Substantia nigra (tissue), 51 donors: ENCODE measurements at places on chromosomes 2 and 18.

GRCh38 chr2:134865067-134865787, 26.8 kb downstream of the ACMSD start:
- DNase-seq = no peak

DNA sequence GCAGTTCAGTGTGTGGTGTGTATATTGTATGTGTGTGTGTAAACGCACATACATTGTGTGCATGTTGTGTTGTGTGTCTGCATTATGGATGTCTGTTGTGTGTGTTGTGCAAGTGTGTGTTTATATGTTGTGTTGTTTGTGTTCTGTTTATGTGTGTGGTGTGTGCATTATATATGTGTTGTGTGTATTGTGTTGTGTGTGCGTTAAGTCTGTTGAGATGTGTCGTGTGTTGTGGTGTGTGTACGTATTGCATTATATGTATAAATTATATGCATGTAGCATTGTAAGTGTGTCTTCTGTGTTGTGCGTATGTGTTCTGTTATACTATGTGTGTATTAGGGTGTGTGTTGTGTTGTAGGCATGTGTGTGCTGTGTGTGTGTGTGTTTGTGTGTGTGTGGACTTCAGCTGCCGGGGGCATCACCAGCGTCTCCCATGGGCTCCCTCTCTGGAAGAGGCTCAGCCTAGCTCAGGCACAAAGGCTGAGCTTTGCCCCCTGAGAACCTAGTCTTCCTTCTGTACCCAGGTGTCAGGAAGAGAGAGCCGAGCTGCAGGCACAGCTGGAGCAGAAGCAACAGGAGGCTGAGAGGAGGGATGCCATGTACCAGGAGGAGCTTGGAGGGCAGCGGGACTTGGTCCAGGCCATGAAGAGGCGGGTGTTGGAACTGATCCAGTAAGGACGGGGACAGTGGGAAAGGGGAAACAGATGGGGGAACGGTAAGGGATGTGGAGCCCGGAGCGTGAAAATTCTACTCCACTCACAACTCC, 13.7 kb downstream of the RUFY4 start:
- DNase-seq = no peak

DNA sequence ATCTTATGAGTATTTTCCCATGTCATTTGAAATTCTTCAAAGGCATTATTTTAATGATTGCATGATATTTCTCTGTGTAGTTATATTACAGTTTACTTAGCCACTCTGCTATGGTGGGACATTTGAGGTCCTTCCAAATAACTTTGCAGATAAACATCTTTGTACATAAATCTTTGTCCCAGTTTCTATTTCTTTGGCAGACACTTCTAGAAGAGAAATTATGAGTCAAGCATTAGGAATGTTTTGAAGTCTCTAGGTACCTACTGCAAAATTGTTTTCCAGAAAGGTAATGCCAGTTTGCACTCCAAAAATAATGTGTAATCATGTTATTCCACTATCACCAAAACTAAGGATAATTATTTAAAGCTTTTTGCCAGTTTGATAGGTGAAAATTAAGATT, 149.7 kb downstream of the EN1 start:
- DNase-seq = no peak

GRCh38 chr2:61177727-61178549, 15.9 kb downstream of the C2orf74 start:
- peak; percentile 68 for DNase-seq

DNA sequence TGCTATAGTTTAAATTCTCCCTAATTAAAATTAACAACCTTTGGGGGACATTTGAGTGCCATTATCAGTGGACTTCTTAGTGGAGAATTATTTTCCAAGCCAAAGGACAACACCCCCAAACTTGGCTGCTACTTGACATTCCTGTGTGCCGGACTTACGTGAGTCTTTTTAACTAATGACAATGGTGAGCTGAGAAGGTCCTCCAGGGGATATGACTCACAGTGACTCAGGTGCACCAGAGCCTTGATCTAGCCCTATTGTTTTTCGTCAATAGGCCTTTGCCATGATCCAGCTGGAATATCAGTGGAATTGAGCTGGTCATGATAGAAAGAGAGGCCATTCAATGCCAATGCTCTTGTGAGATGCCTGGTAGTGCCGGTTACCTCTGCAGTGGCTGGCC, 118.1 kb upstream of the CXCR4 start:
- DNase-seq = no peak

DNA sequence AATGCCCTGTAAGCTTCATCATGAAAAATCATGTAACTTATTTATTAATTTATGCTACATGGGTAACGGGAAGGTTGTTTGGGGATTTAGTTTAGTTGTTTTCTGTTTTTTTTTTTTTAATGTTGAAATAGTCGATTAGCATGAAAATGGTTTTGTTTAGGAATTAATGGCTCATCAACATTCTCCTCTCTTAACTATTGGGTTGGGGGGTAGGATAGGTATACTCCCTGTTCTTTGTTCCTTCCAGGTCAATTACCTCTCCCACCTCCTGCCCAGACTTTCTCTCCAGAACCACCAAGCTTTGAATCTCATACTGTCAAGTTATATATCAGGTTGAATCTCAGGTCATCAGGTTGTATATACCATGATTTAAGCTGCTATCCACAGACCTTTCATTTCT, 568.7 kb upstream of the DSEL start:
- no peak for DNase-seq

GRCh38 chr2:3628800-3629199, 29.2 kb upstream of the ALLC start:
- DNase-seq = no peak

DNA sequence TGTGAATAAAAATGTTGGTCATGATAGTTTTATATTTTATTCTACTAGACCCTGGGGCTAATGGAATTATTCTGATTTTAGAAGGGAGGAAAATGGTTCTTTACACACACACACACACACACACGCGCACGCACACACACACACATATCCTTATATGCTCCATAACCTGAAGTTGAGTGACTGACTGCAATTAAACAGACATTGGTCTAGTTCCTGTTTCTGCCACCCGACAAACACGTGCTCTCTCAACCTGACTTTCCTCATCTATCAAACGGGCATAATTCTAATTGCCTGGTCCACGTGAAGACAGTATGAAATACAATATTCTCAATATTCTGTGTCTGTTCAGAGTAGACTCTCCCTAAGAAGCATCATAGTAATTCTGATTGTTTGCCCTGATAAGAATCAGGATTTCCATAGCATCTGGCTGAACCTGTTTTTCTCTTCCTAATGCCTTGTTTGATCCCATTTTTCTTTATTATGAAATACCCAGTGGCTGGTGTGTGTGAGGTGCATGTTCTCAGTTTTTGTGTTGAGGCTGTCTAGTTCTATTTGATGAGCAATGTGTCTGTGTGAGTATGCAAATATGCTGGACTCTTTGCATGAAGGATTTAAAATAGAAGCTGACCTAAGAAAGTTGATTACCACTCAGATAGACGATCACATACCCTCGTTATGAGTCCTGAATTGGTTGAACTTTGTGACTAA, 51.0 kb downstream of the SETBP1 start:
- DNase-seq = no peak

DNA sequence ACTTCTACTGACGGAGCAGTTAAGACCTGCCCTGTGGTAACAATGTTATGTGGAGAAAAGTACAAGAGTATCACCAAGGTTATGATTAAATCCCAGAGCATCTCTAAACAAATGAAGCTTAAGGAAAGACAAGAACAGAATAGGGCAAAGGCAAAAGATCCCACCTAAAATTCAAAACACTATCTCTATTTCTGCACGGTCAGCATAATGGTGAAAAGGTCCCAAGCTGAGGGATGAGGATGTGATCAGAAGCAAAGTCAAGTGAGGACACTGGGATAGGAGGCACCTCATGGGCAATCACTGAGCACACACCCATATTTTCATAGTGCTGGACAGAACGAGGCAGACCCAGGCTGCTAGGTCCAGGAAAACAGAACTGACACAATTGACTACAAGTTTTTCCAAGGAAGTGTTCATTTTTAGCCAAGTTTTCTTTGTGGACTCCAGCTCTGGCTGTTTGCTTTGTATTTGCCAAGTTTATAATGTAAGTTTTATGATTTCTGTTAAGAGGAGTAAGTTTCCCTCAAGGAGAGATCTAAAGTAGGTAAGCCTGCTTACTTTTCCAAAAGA, 77.8 kb downstream of the NCKAP5 start:
- DNase-seq = no peak

DNA sequence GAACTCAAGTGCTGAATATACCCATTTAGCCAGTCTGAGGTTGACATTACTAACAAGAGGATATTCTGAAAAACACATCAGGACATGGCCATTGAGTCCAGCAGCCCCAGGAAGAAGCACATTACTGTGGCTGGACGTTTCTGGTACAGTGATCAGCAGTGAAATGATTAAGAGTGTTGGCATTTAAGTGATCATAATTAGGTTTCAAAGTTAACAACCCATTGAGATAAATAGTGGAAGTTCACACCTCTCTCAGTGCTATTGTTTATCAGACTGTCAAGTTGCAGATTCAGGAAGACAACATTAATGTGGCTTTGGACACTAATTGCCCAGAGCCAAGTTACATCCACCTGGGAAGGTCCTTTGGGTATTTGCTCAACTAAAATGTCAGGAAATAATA, 139.5 kb upstream of the GAREM1 start:
- DNase-seq = no peak

GRCh38 chr18:21362831-21363230, 120.8 kb downstream of the GREB1L start:
- DNase-seq = no peak

- no peak for DNase-seq
Measured at GRCh38 chr2:115161081-115161770, 718.8 kb downstream of the DPP10 start.

- no peak for DNase-seq
Measured at GRCh38 chr2:73892631-73893329, at the start of gene ACTG2. Gene ACTG2, plus strand, starts transcription at chr2:73893008. Its CDS starts 8,304 bp downstream, at chr2:73901312.

GRCh38 chr2:111617299-111618225, 266.4 kb downstream of the ANAPC1 start:
- no peak for DNase-seq

GRCh38 chr18:75167759-75168618, 41.0 kb downstream of the PTGR3 start:
- DNase-seq = peak; percentile 16

DNA sequence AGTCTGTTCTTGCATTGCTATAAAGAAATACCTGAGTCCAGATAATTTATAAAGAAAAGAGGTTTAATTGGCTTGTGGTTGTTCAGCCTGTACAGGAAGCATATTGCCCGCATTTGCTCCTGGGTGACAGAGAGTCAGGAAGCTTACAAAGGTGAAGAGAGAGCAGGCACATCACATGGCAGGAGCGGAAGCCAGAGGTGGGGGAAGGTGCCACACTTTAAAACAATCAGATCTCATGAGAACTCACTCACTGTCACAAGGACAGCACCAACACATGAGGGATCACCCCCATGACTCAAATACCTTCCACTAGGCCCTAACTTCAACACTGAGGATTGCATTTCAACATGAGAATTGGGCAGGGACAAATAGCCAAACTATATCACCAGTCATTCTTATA, 124.8 kb upstream of the COL5A2 start:
- DNase-seq = no peak
